HTR-8/SVneo (cell line): ENCODE measurements at places on chromosomes 2 and 18.
A peak's percentile ranks its signal among the peaks of the same experiment; 100 is the strongest.

DNA sequence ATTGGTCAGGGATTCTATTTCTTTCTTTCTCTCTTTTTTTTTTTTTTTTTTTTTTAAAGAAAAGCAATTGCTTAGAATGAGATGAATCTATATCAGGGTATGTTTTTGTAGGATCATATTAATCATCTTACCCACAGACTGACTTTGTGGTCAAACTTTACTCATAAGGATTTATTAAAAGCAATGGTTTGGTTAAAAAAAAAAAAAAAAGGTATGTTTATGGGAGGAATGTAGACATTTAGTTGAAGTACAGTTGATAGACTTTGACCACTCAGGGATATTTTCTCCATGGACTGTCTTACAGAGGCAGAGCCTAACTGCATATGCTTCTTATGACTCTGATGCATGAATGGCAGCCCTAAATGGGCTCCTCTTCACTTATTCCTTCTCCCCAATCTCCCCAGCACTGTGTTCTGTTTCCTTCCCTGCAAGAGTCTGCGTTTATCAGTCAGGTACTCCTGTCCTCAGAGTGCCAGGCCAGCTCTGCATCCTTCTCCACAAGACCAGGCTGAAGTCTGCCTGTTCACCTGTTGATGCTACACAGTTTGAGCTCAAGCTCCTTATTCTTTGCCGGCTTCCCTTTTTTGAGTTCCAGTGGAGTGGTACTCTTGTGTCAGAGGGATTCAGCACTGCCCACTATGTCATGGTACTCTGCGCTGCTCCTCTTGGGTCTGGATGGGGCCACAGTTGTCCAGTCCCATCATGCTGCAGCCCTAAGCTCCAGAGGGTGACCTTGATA is 24.3 kb downstream of the CRIM1 start:
- no peak for DNase-seq

GRCh38 chr18:12361770-12362378 is 15.2 kb downstream of the AFG3L2 start:
- no peak for DNase-seq

- DNase-seq: no peak
Measured at GRCh38 chr18:47915229-47915628, 15.2 kb downstream of the SMAD2 start.

DNA sequence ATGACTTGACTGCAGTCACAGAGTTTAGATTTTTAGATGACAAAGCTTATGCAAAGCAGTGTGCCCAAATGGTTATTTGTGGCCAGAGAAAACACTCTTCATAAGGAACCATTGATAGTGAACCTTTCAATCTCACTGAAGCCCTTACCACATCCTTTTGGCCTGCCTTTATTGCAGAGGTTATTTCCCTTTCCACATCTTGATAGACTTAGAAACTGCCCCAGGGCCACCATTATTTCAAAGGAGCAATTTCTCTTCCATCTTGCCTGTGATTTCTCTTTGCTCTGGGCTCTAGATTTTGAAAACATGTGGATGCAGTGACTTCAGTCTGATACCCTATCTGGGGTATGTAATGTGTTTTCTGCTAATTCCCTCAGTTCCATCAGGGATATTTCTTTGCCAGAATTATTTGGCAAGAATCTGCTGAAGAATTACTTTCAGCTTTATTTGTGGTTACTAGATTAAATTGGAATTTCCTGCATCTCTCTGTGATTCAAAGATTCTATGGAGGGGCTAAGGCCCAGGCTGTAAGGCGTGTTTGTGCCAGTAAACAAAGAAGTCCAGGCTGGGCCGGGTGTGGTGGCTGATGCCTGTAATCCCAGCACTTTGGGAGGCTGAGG is 51.0 kb downstream of the MOGAT1 start:
- DNase-seq: no peak

GRCh38 chr2:50851886-50852285 is 180.0 kb downstream of the NRXN1 start:
- no peak for DNase-seq

- no peak for DNase-seq
Measured at GRCh38 chr18:75317703-75318102, 107.1 kb downstream of the TSHZ1 start.

GRCh38 chr2:233250985-233251305 is 528 bp upstream of the ATG16L1 start:
- DNase-seq: no peak

- no peak for DNase-seq
Measured at GRCh38 chr2:229153267-229153666, 117.8 kb downstream of the PID1 start.

DNA sequence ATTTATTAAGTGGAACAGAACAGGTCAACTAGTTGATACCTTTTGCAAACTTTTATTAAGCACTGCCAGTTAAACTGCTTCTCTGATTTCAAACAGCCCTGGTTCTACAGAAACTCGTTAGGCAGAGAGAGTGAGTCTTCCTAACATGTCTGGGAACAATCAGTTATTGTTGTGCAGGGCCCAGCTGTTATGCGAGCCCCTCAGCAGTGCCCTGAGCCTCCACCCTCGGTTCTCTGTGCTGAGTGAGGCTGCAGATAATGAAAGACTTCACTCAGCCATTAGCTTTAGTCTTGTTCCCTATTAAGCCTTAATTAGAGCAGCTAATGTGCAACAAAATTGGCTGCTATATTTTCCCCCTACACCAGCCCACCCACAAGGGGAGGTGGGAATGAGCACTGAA is 39.6 kb downstream of the KCTD18 start:
- DNase-seq: no peak

- DNase-seq: no peak
Measured at GRCh38 chr18:44741511-44741910, 60.8 kb downstream of the SETBP1 start.

DNA sequence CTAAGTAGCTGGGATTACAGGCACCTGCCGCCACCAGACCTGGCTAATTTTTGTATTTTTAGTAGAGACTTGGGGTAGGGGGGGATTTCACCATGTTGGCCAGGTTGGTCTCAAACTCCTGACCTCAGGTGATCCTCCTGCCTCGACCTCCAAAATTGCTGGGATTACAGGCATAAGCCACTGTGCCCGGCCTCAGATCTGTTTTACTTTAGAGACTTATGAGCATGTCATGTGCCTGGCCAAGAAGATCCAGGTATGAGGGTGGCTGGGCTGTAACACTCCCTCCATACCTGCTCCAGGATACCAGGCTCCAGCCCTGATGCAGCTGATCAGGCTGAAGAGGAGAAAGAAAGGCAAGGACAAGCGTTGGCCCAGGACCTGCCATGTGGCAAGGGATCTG is 125.0 kb downstream of the LPIN1 start:
- DNase-seq: no peak

GRCh38 chr18:72122103-72122502 is 422.0 kb downstream of the CBLN2 start:
- no peak for DNase-seq

DNA sequence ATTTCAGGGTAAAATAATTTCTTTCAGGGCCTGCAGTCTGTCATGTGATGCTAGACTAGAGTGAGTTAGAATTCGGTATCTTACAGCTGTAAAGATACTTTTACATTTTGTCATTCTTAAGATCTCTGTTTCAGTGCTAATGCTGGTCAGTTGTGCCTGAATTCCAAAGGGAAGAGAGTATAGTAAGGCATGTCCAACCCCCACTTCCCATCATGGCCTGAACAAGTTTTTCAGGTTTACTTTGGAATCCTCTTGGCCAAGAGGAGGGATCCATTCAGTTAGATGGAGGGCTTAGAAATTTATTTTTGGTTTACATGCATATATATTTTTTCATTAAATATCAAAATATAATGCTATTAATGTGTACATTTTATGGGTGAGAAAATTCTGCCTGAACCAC is 596.6 kb downstream of the XIRP2 start:
- no peak for DNase-seq

- no peak for DNase-seq
Measured at GRCh38 chr2:16239296-16239850, 299.0 kb downstream of the MYCN start.

- no peak for DNase-seq
Measured at GRCh38 chr2:235670974-235671787, 177.3 kb downstream of the AGAP1 start.

- DNase-seq: peak; percentile 62
Measured at GRCh38 chr2:96267159-96267971, 1.3 kb downstream of the CIAO1 start.

GRCh38 chr2:37886745-37887144 is 38.3 kb upstream of the RMDN2 start:
- no peak for DNase-seq

DNA sequence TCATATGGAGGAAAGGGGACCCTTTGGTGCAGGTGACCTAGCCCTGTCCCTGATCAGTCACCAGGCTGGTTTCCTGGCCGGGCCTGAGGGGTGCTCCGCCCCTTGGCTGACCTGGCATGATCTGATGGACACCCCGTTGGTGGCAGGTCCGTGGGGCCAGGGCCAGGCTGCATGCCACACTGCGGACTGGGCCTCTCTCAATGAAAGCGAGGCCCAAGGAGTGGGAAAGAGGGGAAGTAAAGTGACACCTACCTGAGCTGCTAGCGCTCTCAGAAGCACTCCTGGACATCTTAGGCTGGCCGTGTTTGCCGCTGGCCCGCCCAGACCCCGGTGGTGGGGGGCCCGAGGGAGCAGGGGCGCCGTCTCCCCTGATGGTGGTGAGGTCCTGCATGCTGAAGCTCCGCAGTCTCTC is 33.1 kb downstream of the MRPL35 start:
- DNase-seq: no peak

- DNase-seq: no peak
Measured at GRCh38 chr2:70520825-70521224, 32.8 kb downstream of the TGFA start.

- no peak for DNase-seq
Measured at GRCh38 chr18:22838639-22839277, 94.4 kb upstream of the RBBP8 start.

DNA sequence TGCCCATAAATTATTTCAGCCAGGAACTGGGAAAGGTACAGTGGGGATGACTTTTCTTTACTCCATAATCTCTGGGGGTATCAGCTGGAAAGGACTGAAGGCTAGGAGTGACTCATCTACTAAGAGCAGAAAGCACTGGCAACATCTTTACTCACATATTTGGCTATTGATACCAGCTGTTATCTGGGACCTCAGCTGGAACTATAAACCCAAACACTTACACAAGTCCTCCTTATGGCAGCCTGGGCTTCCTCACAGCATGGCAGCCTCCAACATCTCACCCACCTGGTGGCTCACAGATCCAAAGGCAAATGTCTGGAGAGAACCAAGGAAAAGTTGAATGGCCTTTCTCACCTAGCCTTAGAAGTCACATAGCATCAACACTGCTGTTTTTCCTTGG is 379.0 kb upstream of the RND3 start:
- DNase-seq: no peak

GRCh38 chr2:32750880-32751279 is 123.0 kb downstream of the TTC27 start:
- no peak for DNase-seq

- DNase-seq: no peak
Measured at GRCh38 chr2:173982918-173983317, 17.7 kb upstream of the SP3 start.

DNA sequence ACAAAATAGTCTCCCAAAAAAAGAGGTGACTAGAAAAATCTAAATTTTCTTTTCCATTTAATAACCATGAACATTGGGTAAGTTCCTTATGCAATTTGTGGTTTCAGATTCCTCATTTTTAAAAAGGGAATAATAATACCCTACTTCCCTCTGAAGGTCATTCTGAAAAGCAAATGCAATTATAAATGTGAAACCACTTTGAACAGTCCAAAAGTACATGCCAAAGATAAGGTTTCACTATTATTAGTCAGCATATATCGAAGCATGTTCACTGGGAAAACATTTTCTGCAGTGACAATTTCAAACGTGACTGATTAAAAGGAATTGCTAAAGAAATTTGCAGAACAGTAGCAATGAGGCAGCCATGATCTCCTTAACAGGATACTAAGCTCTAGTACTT is 100.1 kb upstream of the RNF152 start:
- DNase-seq: no peak

- no peak for DNase-seq
Measured at GRCh38 chr2:229407170-229407569, 136.1 kb upstream of the PID1 start.

- DNase-seq: no peak
Measured at GRCh38 chr2:28390746-28391563, 1.7 kb upstream of the FOSL2 start.

GRCh38 chr18:77522051-77522675 is 272.5 kb downstream of the GALR1 start:
- DNase-seq: no peak

DNA sequence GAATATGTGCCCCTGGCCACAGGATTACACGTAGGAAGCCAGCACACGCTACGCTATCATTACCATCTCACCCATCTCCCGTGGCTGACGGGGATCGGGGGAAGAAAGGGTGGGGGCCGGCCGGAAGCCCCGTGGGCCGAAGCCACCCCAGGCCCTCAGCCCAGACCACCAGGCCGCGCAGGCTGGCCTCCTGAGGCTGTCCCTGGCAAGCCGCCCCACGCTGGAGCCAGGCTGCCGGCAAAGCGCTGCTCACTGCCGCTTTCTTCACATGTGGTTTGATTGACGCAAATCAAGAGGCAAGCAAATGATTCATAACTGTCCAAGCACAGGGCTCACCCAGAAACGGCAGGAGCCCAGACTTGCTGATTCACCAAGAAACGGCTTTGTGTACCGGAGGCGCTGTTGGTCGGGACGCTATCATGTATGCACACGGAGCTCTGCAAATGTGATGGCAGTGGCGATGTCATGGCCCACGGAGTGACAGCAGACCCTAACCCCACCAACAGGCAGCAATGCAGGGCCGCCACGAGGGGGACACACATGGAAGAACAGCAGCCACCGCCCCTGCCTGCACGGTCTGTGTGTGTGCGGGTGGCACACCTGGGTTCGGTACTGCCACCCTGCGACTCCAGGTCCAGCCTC is 125.7 kb downstream of the HDAC4 start:
- peak; percentile 89 for DNase-seq

DNA sequence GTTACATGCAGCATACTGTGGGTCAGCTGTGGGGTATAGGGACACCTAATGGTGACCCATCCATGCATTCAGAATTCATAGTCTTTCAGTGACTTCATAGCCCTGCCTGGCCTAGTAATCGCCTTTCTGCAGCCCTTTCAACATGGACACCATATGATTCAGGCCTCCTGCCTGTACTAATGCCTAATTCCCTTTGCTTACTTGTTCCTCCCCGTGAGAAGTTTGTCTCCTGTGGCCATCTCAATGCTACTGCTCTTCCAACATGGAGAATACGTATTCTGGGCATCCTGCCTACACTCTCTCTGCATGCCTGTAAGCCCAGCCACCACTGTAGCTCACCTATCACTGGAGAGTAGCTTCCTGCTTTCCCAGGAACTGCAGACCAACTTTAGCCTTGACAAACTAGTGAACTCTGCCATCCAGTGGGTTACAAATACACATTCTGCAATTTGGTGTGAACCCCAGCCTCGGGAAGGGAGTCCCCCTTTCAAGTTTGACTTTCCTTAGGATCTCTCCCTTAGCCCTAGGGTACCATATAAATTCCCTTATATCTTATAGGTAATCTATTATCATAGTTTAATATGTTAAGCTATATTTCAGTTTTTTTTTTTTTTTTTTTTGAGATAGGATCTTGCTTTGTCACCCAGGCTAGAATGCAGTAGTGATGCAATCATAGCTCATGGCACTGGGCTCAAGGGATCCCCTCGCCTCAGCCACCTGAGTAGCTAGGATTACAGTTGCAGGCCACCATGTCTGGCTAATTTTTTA is 22.3 kb downstream of the M1AP start:
- DNase-seq: no peak
